ENCODE measurements at places on chromosomes 1 and 21. TPM values are rescaled to one million over a fixed set of nuclear protein-coding genes. Genes with fewer than 3 reads are reported as not detected.

The PPP2R5A gene
- total RNA-seq: 29.5 TPM

The TMEM125 gene
- total RNA-seq: 0.61 TPM

The SLC2A5 gene
- 0.08 TPM for total RNA-seq

The MAN1C1 gene
- 9.3 TPM for total RNA-seq

DNA sequence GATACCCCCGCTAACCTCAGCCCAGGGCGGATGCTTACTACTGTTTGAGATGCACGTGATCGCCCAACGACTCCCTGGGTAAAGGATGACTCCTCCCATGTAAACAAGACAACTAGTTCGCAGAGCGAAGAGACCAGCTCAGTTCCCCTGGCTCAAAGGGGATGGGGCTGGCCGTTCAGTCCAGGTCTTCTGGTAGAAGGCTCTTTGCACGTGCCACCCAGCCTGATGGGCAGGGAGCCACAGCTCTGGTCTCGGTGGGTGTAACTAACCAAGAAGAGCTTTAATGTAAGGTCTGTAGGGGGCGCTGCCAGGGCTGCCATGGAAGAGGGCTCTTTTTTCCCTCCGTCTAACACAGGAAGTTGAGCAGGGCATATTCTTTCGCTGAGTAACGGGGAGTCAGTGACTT, 49.4 kb upstream of the PARP1 start:
- DNase-seq: no peak

DNA sequence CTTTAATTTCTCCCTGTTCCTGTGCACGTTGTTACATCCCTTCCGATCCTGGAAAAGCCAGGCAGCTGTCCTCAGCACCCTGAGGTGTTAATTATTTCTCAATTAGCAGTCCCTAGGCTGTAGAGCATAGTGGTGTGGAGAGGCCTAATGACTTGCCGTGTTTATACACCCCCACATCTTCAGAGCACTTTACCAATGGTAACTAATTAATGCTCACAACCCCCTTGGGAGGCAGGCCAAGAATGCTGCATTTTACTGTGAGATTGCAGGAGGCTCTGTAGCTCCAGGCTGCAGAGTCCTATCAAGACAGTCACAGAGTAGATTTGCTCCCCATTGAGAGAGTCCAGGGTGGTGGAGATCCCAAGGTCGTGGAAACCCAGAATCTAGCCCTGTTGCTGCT, 2.4 kb upstream of the PARS2 start:
- DNase-seq: no peak

Measured in liver (tissue), 10 donors.